ENCODE measurements at places on chromosomes 2 and 18.

- peak; percentile 81 for DNase-seq
Measured at GRCh38 chr2:65630643-65631042, 198.2 kb upstream of the SPRED2 start.

DNA sequence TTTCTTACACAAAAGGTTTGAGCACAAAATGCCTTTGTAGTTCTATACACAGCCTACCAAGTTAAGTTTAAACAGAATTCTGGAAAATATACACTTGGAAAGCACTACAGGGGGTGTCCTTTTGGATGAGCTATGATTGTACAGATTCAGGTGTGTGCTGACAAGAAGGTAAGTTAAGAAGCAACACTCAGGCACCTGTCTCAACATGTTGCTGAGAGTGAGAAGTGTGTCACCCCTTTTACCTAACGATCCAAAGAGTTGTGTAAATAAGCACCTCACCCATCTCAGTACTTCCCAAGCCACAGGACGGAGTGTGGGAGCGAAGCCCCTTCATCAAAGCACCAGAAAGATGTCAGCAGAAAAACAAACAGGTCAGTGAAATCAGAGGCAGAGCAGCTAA, 109.5 kb upstream of the DAPL1 start:
- DNase-seq = no peak

DNA sequence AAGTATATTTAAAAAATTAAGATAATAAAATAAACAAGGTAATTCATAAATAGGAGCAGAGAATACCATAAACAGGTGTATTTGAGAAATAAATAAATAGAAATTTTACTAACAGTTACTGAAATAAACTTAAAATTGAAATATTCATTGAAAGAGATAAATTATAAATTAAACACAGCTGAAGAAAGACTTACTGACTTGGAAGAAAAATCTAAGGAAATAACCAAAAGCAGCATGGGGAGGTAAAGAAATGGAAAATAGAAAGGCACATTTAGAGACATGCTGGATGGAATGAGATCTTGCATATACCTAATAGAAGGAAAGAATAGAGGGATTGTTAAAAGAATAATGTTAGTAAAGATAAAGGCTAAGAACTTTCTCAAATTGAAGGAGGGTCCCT, 96.3 kb downstream of the SOX11 start:
- DNase-seq = no peak

DNA sequence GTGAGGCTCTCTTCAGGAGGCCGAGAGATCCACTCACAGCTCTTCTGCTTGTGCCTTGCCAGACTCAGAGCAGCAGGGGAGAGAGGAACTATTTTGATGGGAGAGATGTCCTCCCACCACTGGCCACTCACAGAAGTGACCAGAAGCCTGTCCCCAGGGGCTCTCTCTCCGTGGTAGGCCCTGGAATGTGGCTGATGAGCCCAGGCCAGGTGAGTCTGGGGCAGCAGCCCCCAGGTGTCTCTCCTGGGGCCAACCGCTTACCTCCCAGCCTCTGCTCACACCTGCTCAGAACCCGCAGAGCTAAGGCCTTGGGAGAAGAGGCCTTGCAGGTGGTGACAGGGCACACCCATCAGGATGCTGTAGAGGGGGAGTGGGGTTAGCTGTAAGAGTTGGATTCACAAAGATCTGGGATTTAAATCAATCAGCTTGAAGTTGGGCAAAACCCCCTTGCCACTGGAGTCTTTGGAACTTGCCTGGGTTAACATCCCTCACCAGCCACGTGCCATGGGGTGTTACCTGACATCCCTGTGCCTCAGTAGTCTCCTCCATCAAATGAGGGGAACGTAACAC, 29.1 kb upstream of the ASB18 start:
- DNase-seq = no peak

DNA sequence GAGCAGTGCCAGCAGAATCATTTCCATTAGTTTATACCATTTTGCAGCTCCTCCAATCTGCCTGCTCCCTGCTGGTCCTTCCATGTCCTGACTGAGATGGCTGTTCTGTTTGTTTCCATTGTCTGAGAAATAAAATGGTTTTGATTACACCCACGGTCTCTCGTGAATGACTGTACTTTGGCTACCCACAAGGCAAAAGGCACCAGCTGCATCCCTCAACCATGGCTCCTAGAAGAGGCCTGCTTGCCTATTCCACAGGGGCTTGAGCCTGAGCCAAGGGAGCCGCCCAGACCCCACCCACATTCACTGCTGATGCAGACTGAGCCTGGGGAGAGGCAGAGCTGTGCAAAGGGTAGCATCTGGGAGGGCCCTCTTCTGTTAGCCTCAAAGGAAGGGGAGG, 31.2 kb downstream of the MARCHF4 start:
- no peak for DNase-seq

DNA sequence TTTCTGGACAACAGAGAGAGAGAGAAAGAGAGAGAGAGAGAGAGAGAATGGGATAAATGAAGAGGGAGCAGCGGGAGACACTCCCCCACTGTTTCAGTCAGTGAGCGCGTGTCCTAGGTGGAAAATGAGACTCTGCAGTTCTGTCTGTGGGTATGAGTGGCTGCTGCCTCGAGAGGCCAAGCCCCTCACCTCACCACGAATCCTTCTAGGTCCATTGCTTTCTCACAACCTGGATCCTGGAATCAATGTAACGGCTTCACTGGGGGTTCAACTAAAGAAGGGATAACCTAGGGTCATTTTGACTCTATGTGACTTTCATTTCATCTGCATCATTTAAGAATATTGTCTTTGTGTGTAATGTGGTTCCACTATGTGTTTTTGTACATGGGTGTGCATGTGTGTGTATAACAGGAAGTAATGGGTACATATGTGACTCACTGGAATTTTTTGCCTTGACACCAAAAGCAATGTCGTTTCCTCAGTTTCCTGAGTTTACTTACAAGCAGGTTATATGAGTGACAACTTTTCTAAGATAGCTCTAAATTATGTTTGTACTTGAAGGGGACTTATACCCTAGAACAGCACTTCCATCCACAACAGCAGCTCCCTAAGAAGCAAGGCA, 221.4 kb upstream of the TRIB2 start:
- no peak for DNase-seq

All from islet precursor cell (in vitro differentiated cells).